ENCODE measurements at places on chromosomes 12 and 14. TPM values are rescaled to one million over a fixed set of nuclear protein-coding genes. Genes with fewer than 3 reads are reported as not detected.

Gene MANSC1
- 0.95 TPM for total RNA-seq

Gene WSCD2
- not detected for total RNA-seq

Gene KRT73
- not detected for total RNA-seq

Gene ACVRL1
- 70.5 TPM for total RNA-seq

Gene PYGL
- total RNA-seq: 66.0 TPM
